T follicular helper cell (primary cell): ENCODE measurements at places on chromosomes 2 and 18.

- DNase-seq, result no peak
Measured at GRCh38 chr2:122949523-122949922, 1075.6 kb upstream of the CNTNAP5 start.

GRCh38 chr2:213537579-213537978 is 253.3 kb downstream of the SPAG16 start:
- no peak for DNase-seq

DNA sequence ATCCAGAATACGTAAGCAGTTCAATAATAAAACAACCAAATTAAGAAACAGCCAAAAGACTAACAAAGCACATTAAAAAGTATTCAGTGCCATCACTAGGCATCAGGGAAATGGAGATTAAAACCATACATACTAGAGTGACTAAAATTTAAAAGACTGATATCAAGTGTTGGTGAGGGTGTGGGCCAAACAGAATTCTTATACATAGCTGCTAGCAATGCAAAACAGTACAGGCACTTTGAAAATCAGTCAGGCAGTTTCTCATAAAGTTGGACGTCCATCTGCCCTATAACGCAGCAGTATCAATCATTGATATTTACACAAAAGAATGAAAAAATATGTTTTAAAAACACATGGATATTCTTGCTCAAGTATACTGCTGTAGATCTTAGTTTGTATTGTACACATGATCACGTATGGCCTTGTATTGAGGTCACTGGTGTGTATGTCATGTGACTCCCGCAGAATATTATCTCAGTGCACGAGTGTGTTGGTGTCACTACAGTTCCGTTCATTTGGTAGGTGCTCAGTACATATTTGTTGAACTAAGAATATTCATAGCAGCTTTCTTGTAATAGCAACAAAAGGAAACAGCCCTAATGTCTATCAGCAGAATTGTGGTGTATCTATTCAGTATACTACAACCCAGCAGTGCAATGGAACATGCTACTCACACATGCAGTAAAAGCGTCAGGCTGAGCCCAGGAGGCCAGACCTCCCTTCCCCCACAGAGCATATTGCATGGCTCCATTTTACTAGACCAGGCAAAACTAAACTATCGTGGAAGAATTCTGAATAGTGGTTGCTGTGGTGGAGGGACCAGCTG is 28.6 kb downstream of the ZNF407 start:
- DNase-seq, result no peak

- no peak for DNase-seq
Measured at GRCh38 chr18:57073501-57074187, 73.2 kb upstream of the BOD1L2 start.

DNA sequence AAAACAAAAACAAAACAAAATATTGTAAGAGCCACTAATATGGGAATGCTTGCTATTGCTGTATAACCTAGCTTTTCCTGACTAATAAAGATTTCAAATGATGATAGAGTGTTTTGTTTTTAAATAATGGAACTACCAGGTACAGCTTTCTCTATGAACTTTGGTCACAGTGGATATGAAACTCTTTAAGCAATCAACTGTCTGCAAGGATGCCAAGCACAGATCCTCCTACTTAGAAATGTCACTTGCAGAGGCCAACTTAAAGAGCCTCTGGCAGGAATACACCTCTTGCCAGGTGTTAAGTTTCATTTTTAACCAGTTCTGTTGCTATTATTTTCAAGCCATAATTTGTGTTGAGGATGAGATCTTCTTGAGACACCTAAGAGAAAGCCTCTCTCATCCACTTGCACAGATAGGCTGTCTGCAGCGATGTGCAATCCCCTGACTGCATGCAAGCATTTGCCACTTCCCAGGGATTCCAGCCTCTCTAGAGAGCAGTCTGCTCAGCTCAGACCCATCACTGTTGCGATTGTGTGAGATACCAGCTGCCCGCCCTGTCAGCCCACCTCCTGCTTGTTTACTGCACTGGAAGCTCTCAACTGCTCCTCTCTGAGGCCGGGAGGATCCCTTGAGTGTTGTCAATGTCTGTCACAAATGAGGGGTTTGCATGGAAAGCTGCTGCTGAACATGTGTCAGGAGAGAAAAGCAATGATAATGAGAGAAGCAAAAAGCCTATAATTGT is 86.1 kb upstream of the SCG2 start:
- no peak for DNase-seq

GRCh38 chr2:50951437-50951836 is 80.5 kb downstream of the NRXN1 start:
- no peak for DNase-seq

GRCh38 chr2:117128461-117128860 is 686.0 kb upstream of the DDX18 start:
- DNase-seq, result no peak

GRCh38 chr2:61543062-61543461 is 4.9 kb upstream of the XPO1 start:
- no peak for DNase-seq

- DNase-seq, result no peak
Measured at GRCh38 chr18:46224181-46224775, 120.1 kb downstream of the HAUS1 start.

- no peak for DNase-seq
Measured at GRCh38 chr18:43760010-43760409, 482.7 kb upstream of the SYT4 start.

DNA sequence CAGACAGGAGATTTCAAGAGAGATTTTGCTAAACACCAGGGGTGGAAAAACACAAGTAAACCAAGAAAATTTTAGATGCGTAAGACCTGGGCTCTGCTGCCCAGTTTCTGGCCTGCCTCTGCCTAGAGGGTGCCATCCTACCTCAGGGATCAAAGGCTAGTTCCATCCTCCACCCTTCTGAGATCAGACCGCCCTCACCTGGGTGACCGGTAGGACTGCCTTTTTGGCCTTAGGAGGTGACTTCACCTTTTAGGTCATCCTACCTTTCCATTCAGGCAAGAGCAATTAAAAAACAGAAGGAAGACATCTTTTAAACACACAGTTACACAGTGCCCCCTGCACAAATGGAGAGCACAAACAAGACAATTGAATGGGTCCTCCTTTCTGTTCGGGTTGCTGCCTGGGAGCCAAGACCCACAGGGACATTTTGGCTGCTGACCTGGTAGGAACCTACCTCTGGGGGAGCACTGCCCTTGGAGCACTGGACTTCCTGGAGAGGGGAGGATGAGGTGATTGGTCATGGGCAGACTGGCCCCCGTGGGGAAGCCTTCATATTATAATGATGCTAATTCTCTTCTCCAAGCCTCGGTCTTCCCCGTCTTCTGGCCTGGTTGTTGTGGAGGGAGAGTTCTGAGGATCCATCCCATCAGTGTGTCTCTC is 3.1 kb downstream of the PSD4 start:
- no peak for DNase-seq

DNA sequence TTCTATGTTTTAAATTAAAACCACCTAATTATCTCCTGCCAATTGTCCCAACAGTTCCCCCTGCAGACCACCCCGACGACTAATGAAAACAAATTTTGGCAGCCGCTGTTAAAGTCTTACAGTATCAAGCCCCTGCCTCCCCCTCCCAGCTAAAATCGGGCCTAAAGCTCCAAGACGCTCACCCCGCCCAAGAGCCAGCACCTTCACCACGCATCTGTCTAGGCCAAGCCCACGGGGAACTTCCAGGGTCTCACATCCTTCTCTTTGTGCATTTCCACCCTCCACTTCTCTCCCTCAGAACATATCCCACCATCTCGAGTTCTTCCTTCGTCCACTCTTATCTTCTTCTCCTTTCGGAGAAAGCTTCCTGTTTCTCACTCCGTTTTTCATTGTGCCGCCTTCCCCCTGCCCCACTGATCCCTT is 445 bp downstream of the PRPF40A start:
- DNase-seq, result peak; percentile 11

DNA sequence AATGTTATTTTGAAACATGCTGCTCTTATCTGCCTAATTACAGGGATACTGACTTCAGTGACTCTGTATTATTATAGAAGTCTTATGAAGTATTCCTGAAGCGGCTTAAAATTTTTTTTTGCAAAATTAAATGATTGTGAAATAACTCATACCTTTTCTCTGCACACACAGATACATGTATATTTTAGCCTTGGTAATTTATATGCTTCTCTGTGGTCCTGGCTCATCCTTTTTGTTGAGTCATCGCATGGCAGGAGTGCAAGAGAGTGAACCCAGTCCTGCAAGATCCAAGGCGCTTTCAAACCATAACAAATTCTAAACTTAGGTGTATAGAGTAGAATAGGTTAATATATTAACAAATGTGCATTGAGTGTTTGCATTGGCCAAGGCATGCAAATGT is 8.6 kb downstream of the CCNT2 start:
- no peak for DNase-seq

DNA sequence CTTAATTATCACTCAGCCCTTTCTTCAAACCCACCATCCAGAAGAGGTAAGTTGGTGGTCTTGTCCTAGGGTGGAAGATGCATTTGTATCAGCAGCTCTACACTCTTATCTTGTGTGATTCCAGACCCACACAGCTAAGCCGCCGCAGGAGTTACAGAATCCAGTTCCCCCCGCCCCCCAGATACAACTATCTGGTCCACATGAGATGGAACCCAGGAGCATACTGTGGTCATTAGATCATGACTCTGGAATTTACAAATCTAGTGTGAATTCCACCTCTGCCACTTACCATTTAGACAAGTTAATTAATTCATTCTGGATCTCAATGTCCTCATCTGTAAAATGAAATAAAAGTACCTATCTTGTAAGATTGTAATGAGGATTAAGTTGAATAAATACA is 486.4 kb downstream of the BCL11A start:
- no peak for DNase-seq

DNA sequence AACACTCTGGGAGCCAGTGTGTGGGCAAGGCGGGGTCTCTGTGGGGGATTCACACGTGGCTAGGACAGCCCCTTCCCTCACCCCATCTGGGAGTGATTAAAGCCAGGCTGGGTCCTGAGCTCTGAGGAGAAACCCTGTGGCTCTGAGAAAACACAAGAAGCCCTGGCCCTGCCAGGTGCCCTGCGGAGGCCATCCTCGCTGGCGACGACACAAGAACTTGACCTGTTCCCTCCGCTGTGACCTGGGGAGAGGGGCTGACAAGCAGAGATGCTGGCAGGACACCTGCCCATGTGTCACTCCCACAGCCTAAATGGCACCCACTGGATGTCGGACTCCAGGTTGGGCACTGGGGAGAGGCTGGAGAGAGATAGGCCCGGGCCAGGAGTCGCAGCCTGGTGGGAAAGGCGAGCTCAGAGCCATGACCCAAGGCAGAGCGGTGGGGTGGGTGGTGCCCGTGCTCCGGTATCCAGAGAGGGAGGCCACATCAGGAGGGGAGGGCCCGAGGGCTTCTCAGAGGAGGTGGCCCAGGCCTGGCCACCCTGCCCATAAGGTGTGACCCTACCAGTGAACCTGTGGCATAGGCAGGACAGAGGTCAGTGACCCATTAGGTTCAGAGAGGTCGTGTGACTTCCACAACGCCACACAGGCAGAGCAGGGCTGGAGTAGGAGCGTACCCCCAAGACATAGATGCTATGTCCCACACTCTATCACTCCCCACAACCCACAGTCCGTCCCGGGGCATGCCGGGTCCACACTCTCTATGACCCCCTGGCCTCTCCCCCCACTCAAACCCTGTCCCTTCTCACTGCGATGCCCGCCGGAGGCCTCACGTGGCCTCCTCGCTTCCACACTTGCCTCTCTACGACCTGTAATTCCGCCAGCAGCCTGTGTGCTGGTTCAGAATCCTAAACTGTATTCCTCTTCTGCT is 59.4 kb upstream of the HPCAL1 start:
- no peak for DNase-seq

DNA sequence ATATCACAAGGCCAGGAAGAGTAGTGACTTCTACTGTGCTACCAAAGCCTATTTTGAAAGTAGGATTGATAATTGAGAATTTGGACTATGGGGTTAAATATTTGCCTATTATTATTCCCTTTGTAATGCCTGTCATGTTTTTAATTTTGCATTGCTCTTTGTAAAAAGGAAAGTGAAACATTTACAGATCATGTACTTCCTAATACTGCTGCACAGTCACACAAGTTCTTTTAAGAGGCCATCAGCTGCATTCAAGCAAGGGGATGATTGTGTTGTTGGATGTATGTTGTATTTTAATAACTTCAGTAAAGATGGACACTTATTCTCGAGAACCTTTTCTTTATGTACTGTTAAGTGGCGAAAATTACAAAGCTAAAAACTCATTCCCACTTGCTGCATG is 70.1 kb downstream of the PLEKHA3 start:
- no peak for DNase-seq

DNA sequence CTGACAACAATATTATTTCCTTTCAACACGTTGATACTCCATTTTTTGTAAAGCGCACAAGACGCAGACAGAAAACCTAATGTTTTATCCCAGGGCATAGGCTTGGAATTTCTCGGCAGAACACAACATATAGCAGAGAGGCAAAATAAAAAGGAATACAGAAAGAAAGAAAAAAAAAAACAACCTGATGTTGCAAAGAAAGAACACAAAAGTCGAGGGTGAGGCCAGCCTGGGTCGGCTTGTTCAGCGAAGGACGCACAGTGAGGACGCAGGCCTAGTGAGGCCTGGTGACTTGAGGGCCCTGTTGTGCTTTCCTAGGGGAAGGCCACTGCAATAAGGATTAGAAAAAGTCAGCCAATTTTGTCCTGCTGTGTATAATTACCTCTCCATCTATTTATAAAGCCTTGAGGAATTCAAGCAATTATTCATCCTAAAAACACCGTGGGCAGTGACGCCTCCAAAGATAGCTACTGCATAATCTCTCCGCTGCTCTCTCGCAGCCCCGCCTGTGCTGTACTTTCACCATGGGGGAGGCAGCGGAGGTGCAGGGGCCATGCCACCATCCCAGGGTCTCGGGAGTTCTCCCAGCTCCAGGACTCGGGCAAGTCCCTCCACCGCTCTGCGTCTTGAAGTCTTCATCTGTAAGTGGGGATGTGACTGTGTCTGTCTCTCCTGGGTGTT is 61.9 kb upstream of the SH3RF3 start:
- no peak for DNase-seq

GRCh38 chr2:85706063-85706462 is 11.9 kb downstream of the GNLY start:
- no peak for DNase-seq

GRCh38 chr2:41784496-41784895 is 263.3 kb upstream of the PKDCC start:
- DNase-seq, result no peak

DNA sequence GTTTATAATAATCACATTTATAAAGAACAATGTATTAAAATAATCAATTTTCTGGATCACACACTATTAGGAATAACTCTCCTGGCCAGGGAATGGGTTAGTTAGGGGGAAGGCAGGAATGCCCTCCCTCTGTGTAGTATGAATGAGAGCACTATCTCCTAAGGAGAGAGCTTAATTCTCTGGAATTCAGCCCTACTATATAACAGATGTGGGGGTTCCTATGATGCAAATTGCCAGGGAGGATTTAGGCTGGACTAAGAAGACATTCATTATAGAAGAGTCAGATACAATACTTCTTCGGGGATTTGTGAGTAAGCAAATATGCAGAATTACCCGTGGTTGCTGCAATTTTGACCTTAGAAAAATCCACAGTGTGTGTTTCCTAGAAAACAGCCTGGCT is 250.1 kb upstream of the VRK2 start:
- no peak for DNase-seq
